Activated CD8-positive, alpha-beta memory T cell treated with anti-CD3 and anti-CD28 coated beads for 4 hours (primary cell): ENCODE measurements at places on chromosomes 11 and 22.

DNA sequence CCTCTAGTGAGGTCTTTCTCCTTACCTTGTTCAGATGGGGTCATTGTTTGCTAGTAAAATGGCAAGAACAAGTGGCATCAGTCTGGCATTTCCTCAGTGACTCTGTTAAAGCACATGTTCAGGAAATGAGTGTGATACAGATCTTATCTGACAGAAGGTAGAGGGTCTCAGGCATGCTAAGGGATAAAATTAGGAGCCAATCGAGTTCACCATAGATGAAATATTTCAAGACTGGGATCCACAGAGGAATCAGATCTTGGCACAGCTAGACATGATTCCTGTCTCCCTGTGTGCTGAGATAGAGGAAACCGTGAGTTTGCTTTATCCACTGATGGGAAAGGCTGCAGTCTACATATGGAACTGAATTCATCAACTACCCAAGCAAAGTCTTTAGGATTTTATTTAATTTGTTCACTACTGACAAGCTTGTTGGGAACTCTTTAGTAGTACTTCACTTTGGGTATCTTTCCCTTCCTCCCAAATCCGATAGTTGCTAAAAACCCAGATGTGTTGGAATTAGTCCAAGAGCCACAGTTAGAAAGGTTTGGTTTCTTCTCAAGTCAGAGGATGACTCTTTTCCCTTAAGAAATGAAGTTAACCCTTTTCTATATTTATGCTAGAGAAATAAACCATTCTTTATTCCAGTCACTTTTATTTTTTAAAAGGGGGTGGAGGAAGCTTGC lies 18.4 kb downstream of the FAM118B start:
- no peak for DNase-seq

DNA sequence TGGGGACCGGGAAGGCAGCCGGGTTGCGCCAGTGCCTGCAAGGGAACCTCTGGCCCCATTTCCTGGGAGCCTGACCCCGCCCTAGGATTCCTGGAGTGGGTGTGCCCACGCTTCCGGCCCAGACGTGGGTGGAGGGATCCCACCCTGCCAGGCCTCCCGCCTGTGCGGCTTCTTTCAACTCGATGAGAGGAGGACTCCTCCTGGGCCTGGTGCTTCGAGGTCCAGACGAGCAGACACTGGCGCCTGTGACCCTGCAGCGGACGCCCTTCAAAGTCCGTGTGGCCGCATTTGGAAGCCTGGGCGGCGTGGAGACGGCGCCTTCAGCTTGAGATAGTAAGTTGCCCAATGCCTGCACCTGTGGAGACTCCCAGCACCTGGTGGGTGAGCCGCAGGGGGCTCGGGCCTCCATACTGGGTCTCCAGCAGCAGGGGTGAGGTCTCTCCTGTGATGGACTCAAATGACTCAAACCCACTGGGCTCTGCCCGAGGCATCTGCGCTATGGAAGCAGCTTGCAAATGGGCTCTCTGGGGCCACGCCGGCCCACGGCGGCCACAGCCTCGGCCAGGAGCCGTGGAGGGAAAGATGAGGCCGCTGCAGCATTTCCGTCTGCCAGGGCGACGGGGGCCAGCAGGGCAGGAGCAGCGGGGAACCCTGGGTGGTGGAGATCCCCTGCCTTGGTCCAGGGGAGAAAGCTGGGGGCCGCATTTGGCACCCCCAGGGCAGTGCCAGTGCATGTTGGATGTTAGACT lies 64.3 kb upstream of the PPARA start:
- DNase-seq: no peak

DNA sequence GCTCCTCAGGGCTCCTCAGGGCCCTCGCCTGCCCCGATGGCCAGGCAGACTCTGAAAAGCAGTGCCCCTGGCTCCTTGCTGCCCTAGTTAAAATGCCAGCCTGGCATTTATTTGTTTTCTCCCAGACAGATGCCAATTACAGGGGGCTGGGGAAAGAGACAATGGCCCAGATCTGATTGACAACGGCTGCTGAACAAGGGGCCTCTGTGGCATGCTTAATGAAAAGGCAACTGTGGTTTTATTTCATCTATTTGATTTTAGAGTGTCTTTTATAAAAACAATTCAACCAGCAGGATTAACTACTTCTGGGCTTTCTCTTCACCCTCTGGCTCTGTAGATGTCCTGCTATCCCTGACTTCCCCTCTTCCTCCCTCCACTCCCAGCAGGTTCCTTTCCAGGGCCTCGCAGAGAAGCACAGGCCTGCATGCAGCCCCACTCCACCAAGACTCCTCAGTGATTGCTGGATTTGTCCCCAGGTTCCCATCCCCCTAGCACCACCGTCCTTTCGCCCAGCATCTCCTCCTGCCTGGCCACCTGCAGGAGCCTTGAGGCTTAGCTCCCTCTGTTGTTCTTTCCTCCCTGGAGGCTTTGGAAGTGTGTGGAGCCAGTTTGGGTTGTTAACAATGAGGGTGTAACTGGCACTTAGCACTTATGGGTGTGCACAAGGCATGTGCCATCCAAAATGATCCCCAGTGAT lies 171.1 kb downstream of the TENM4 start:
- DNase-seq: no peak

GRCh38 chr11:72764503-72764902 lies 12.3 kb upstream of the ARAP1 start:
- DNase-seq: no peak

- DNase-seq: no peak
Measured at GRCh38 chr11:101082813-101083212, 46.8 kb downstream of the PGR start.

DNA sequence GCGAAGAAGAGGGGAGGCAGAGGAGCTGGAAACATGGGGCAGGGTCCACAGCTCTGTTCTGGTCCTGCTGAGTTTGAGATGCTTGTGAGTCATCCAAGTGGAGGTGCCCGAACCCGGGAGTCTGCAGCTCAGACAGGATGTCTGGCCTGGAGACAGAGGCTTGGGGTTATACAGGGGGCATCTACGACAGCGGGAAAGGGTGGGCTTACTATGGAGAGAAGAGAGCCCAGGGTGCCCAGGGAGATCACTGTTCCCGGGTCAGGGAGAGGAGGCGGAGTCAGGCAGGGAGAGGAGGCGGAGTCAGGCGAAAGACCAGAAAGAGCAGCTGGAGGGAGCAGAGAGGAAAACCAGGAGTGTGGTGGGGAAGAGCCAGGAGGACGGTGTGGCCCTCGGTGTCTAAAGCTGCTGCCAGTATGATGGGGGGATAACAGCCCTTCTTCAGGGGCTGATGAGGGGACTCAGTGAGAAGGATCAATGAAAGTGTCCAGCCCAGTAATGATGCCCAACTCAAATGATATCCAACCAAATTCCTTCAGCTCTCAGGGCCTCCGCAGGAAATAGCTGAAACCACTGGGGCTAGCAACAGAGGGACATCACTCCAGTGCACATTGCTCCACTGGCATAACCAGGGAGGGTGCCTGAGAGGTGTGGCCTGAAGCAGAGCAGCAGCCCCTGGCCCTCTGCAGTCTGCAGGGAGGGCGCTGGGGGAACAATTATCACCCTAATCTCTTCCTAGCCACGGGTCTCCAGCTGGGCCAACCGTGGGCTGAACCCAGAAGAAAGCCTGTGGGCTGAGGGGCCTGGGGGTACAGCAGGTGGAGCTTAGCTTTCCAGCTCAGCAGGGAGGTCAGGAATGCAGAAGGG lies 2.6 kb upstream of the LTBP3 start:
- DNase-seq: no peak

DNA sequence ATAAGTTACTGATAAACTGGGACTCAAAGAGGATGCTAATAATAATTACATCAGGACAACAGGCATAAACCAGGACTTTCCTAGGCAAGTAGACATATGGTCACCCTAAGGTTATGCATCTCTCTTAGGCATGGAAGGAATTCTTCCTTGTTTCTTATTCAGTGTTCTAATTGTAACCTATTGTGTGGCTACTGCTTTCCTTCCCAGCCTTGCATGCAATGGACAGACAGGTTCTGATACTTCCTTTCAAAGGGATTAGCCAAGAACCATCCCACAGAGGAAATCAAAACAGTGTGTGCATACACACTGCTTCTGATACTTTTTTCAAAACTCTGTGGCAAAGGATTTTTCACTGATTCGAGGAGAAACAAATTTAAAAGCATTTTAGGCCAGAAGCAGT lies 48.3 kb downstream of the RRAS2 start:
- no peak for DNase-seq

- no peak for DNase-seq
Measured at GRCh38 chr11:35367491-35367890, 51.9 kb downstream of the SLC1A2 start.

GRCh38 chr11:66011785-66012303 lies at the start of gene CST6:
TSS of gene CST6 (plus strand) at chr11:66012008. CDS start at chr11:66012045, 37 bp downstream.
- DNase-seq: no peak

- no peak for DNase-seq
Measured at GRCh38 chr11:71171576-71171975, 80.8 kb downstream of the SHANK2 start.

DNA sequence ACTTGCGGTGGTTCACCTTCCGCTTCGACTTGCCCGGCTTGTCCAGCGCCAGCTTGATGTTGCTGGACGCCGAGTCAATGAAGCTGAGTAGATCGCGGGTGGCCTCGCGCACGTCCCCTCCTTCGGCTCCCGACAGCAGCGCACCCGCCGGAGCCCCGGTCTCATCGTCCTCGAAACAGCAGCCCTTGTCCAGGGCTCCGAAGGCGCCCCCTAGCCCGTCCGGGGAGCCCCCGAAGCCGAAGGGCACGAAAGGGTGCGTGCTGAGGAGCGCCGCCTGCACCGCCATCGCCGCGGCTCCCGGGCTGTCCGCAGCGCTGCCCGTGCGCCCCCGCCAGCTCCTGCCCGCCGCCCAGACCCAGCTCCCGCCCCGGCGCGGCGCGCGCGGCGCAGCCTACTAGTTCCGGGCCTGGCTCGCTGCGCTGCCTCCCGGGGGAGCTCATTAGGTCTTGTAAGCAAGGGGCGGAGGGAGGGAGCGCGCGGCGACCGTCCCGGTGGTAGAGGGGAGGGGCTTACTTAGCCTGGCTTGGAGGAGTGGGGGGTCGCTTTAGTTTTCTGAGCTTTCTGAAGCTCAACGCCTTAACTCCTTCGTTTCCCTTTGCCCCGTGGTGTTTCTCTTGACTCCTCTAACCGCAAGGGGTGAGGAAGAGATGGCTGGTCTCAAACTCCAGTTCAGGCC lies at the start of gene FAM181B:
TSS of gene FAM181B (minus strand) at position 421 of the 676 bp plus-strand sequence. CDS start at position 286, 135 bp downstream.
- DNase-seq: no peak

GRCh38 chr22:48494256-48494967 lies 1333.3 kb downstream of the BRD1 start:
- DNase-seq: no peak

DNA sequence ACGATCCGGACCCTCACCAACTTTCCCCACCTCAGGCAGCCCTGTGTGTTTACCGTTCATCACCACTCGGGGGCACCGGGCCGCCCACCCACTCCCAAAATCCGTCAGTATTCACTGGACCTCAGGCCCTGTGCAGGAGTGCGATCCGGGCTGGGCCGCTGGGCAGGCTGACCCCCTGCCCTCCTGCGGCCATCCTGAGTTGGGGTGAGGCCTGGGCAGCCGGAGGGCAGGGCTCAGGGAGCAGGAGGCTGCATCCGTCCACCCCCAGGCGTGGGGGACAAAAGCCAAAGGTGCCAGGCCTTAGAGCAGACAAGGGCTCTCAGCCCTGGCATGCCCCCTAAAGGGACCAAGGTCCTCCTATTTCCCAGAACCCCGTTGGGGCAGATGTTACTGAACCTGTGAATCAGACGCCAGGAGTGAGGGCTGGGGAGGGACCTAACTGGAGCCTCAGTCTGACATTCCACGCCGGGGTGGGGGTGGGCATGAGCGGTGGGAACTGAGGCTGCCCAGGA lies 16.8 kb upstream of the TMEM191C start:
- no peak for DNase-seq

GRCh38 chr11:94036096-94036495 lies 14.9 kb downstream of the HEPHL1 start:
- no peak for DNase-seq

GRCh38 chr11:97224396-97224795 lies 834.6 kb downstream of the JRKL start:
- DNase-seq: no peak

GRCh38 chr11:6427516-6427915 lies 8.6 kb upstream of the APBB1 start:
- DNase-seq: no peak

GRCh38 chr11:117126223-117126965 lies 17.7 kb upstream of the PAFAH1B2 start:
- DNase-seq: no peak

GRCh38 chr22:46678003-46678657 lies 57.9 kb downstream of the GRAMD4 start:
- DNase-seq: no peak

DNA sequence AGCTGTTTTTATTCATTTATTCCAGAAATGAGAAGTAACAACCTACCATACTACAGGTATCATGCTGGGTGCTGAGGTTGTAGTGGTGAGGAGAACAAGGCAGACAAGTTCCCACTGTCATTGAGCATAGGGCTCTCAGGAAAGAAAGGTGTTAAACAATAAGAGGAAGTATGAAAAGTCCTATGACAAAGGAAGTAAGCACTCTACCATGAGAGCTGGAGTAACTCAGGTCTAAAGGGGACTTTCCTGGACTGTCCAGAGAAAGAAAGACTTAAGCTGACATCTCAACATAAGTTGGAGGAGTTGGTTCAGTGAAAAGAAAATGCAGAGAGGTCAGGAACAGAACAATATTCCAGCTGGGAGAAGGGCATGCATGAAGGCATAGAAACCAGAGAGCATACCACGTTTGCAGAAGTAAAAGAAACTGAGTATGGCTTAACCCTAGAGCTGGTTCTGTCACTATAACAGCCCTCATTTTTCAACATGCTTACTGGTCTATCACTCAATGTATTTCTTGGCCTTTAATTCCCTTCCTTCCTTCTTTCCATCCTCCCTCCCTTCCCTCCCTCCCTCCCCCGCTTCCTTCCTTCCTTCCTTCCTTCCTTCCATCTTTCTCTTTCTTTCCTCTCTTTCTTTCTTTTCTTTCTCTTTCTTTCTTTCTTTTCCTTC lies 137.8 kb upstream of the BDNF start:
- DNase-seq: no peak

GRCh38 chr11:120182372-120182771 lies 28.5 kb upstream of the OAF start:
- no peak for DNase-seq

- DNase-seq: no peak
Measured at GRCh38 chr11:110092111-110092514, 1.1 kb upstream of the ZC3H12C start.

- no peak for DNase-seq
Measured at GRCh38 chr11:65141896-65142494, 7.7 kb upstream of the SYVN1 start.

GRCh38 chr11:18618342-18619025 lies 15.7 kb downstream of the SPTY2D1 start:
- no peak for DNase-seq

GRCh38 chr11:74438681-74439080 lies 28.7 kb downstream of the KCNE3 start:
- no peak for DNase-seq

DNA sequence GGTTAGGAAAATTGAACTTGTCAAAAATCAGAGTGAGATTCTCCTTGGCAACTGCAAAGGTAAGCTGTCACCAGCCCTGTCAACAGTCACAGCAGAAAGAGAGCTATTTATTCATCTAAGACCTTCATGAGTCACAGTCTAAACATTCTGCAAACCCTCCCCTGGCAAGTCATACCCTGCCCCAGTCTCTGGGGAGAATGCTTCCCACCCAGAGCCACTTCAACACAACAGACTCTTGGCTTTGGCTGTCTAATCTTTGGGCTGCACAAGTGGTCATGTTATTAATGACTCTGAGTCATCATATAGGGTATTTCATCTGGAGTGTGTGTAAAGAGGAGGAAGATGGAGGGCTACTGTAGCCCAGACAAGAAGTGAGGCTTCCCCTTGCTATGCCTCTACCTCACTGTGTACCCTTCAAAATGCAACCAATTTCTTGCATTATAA lies 153.4 kb downstream of the CCDC34 start:
- no peak for DNase-seq

- DNase-seq: no peak
Measured at GRCh38 chr11:34417202-34417601, 21.5 kb upstream of the CAT start.
